NCI-H526 treated with DMSO at 0.1 percent for 48 hours (cell line): ENCODE measurements at places on chromosomes 3 and 15.
A peak's percentile ranks its signal among the peaks of the same experiment; 100 is the strongest.

DNA sequence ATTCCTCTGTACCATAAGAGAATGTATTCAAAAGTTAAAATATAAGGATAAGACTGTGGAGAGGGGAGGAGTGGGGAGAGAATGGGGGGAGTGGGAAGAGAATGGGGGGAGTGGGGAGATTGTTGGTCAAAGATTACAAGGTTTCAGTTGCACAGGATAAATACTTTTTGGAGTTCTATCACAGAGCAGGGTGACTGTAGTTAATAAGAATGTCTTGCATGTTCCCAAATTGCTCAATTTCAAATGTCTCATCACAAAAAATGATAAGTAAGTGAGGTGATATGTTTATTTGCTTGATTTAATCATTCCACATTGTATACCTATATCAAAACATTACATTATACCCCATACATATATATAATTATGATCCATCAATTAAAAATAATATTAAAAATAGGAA lies 23.0 kb upstream of the MEF2A start:
- no peak for DNase-seq

- no peak for DNase-seq
These were observed 141.8 kb upstream of the CFAP20DC start for GRCh38 chr3:59191651-59192050.

- no peak for DNase-seq
These were observed 21.0 kb downstream of the SEMA5B start for GRCh38 chr3:123006609-123007008.

DNA sequence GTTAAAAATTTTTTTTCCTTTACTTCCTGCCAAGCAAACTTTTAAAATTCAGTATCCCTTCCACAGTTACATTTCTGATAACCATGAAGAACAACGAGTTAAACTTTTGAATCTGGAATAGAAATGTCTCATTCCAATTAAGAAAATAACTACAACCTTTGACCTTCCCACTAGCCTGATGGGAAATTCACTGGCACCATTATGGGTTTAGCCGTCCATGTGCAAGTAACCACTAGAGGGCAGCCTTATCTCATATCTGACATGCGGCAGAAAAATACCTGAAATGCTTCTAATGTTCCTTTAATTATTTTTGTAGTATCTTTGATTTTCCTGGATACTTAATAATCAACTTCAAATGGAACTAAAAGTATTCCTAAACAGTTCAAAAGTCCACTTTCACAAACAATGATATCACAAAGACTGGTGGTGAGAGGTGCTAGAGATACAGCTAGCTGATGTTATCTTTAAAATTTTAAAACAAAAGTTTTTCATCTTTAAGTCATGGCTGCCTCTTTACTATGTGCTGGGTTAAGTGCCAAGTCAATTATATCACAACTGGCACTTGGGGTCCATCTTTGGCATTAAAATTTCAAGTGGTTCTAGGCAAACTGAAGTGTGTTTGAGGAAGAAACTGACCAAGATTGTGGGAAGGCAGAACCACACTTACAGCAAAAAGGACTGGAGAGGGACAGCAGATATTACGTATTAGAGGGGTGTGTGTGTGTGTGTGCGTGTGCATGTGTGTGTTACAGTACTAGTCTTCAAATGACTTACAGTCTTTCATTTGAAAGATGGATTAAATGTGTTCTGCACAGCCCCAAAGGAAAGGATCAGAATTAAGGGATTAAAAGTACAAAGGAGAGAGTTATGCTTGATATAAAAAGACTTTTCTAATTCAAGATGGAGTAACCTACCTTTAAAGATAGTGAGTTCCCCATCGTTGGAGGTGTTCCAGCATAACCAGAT lies 107.1 kb upstream of the ICE2 start:
- DNase-seq, result peak; percentile 39

GRCh38 chr3:84724877-84725276 lies 233.9 kb upstream of the CADM2 start:
- DNase-seq, result no peak

GRCh38 chr3:171644681-171645080 lies 165.6 kb downstream of the PLD1 start:
- peak; percentile 79 for DNase-seq

DNA sequence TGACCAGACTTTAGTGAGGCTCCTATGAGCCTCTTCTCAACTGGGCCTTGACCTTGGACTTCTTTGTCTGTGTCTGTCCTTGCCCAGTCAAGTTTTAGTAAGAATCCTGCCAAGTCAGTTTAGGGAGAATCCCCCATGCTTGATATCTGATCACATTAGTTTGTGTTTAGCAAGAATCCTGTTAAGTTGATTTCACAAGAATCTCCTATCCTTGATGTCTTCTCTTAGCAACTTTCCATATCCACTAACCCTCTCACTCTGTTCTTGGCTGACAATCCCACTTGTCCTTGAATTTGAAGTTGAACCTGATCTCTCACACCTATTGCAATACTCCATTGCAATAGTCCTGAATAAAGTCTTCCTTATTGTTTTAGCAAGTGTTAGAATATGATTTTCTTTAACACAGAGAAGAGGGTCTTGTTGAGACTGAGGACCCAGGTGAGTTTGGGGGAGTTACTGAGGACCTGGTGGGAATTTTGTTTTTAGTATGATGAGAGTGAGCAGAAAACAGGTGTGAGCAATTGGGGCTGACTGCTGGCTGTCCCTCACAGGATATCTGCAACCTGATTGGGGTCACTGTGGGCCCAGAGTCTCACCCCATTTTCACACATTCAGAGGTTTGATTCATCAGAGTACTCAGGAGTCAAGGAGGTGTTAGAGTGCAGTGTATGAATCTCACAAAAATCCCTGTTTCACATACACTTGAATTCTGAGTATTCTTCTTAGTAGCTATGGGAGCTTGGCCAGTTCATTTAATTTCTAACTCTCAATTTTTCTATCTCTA lies 39.9 kb upstream of the TNFAIP8L3 start:
- DNase-seq, result no peak

GRCh38 chr3:18066899-18067582 lies 324.6 kb upstream of the TBC1D5 start:
- no peak for DNase-seq
